Dorsolateral prefrontal cortex (tissue), 122 donors: ENCODE measurements at places on chromosomes 3 and 15.

GRCh38 chr15:74133694-74134386 lies 3.5 kb downstream of the ISLR2 start:
- no peak for DNase-seq

DNA sequence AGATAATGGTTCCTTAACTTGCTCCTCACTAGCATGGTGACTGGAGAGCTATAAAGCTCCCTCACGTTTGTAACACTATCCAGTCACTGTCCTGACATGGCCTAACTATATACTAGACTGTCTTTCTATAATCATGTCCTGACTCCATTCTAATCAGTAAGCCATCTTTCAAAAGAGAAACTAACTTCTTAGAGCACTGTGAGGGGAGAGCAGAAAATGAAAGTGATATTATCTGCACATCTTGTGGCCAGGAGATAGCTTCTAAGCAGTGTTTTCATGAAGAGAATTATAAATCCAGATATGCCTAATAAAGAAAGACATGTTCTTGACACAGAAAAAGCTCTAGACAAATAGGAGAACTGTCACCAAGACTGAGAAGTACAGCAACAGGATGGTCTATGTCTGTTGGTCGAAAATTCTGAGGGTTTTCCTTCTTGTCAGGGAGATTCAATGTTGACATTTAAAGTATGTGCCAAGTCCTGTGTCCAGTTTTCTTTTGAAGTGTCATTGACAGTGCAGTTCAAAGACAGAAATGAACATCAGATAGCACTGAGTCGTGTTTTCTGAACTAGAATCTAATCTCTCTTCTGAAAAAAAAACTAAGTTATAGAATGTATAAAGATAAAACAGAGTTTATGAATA lies 230.6 kb upstream of the PEX5L start:
- DNase-seq, result no peak

DNA sequence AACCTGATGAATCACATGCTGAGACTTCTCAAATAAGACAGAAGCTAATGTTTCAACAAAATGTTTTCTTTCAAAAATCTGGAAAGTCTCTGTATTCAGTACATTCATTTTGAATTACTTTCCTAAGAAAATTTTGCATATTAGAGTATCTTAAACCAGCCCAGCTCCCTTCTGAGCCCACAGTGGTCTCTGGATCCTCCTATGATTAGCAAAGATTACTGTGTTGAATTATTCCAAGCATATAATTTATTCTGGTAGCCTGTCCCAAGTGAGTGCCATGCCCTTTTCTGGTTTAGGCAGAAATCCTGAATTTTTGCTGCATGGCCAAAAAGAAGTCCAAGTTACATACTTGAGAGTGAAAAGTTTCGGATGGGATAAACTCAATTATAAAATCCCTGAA lies 279.0 kb downstream of the CTNNB1 start:
- no peak for DNase-seq

- no peak for DNase-seq
These were observed 44.0 kb downstream of the CHSY1 start for GRCh38 chr15:101207867-101208288.

DNA sequence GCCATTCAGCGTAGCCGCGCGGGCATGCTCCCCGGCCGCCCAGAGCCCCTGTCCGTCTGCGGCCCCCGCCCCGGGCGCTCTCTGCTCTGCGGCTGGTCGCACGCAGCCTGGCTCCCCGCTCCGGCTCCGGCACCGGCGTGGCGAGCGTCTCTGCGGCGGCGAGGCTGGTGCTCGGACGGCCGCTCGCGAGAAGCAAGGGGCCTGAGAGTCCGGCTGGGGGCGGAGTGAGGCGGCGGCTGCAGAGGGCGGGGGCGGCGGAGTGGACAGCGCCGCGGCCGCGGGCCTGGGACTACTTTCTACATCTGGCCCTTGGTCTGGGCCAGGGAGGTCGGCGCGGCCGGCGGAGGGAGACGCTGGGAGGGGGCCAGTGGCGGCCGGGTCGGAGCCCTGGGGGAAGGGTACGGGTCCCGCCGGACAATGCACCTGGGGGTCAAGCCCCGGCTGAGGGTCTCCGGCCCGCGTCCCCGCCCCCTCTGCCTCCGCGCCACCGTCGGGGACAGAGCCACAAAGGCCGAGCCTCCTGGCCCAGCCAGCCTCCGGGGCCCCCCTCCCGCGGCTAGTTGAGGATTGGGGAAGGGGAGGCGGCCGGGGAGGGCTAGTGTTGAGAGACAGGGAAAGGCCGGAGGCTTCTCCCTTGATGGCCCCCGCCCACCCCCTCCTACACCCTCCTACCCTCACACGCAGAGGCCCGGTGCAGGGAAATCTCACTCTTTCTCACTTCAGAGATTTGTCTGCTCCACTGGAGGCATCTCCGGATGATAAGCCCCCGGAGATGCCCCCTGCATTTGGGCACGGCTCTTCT lies at the start of gene PRTG:
PRTG (minus strand) TSS at position 226 of the 802 bp plus-strand sequence; CDS start at position 5, 221 bp downstream.
- no peak for DNase-seq

DNA sequence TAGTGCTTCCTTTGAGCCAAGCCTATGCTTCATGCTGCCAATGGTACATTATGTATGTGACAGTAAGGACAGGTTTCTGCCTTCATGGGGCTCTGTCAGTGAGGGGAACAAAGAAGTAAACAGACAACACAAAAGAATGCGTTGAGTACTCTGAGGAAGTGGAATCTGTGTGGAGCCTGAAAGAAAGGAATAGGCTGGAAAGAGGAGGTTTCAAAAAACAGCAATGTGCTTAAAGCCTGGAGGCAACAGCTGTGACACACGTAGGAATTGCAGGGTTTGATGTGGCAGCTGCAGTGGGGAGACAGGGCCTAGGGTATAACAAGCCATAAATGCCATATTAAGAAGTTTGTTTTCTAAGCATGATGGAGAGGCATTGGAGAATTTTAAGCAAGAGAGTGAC lies 316.7 kb downstream of the CLSTN2 start:
- DNase-seq, result no peak

DNA sequence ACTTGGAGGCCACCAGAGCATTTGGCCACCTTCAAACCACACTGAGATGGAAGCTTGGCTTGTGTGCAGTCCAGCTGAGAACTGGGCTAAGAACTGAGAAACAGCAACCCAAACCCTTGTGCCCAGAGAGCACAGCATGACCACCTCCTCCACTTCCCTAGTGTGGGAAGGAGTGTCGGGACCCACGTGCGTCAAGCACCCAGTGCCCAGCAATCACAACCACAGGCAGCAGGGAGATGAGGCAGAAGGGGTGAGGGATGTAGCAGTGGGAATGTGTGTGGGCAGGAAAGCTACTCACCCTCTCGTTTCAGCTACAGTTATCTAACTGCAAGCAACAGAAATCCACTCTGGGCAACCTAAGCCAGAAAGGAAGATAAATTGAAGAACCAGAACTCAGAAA lies 25.0 kb upstream of the RFTN1 start:
- no peak for DNase-seq

DNA sequence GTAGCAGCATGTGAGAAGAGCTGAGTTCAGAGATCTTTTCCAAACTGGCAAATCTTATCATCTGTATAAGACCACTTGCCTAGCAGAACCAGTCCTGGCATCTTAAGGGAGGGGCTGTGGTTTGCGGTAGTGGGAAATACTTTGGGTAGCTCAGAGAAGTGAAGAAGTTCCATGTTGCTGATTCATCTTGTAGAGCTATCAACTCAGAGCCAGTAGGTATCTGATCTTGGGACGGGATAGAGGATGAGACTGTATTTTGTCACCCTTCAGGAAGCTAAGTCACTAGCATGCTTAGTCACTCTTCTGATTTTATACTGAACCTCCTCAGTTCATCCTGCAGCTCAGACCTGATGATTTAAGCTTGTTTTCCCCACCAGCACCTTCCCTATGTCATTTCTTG lies 211.4 kb downstream of the NR1D2 start:
- DNase-seq, result no peak

DNA sequence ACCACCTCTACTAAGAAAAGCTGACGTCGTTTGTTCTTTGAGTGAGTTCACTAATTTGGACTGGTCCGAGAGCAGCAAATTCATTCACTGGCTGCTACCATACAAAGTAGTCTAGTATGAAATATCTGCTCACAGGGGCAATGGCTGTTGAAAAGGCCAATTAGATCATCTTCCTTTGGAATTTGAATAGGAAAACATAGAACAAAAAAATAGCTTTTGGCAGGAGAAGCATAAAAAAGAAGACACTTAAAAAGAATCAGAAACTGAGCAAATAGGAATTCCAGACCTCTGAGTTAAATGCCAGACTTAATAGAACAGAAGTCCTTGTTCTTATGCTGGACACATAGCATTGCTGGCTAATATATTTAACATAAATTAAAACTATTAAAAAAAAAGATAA lies 159.3 kb downstream of the IL1RAP start:
- no peak for DNase-seq

GRCh38 chr3:138474163-138474562 lies 39.7 kb downstream of the ESYT3 start:
- DNase-seq, result no peak

DNA sequence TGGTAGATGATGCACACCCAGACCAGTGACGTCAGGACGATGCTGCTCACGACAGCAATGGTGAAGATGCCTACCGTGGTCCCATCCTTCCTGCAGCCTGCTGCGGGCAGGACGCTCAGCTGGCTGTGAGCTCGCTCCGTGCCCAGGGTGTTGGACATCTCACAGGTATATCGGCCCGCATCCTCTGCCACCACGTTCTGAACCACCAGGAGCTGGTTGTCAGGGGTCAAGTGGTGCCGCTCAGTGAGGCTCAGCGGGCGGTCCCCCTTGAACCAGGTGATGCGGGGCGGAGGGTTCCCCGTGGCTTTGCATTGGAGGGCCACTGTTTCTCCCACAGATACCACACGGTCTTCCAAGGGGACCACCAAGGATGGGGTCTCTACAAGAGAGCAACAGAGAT lies 117.8 kb downstream of the LRIG1 start:
- no peak for DNase-seq

GRCh38 chr3:46549408-46549904 lies 16.6 kb downstream of the LRRC2 start:
- DNase-seq, result no peak

DNA sequence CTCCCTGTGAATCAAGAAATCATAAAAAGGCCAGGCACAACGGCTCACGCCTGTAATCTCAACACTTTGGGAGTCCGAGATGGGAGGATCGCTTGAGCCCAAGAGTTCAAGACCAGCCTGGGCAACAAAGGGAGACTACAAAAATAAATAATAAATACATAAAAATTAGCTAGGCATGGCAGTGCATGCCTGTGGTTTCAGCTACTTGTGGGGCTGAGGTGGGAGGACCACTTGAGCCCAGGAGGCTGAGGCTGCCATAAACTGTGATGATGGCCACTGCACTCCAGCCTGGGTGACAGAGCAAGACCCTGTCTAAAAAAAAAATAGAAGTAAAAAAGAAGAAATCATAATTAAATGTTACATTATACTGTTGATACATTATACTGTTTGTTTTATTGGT lies 28.0 kb upstream of the DCUN1D1 start:
- no peak for DNase-seq

DNA sequence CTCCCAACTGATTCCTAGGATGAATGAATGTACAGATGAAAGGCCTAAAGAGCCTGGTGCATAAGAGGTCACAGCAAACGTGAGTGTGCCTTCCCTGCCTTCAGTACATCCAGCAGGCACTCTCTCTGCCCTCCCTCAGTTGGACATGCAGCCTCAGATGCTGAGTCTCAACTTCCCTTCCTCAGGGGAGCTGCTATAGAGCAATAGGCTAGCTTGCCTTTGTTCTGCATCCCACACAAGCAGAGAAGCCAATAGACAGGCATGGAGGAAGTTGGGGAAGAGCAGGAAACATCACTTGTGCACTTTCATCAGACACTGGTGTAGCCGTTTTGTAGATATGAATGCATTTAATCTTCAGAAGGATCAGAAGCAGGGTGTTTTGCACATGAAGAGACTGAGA lies 147.5 kb upstream of the THBS1 start:
- DNase-seq, result no peak

- DNase-seq, result no peak
These were observed 377.1 kb upstream of the PROK2 start for GRCh38 chr3:72161881-72162595.

DNA sequence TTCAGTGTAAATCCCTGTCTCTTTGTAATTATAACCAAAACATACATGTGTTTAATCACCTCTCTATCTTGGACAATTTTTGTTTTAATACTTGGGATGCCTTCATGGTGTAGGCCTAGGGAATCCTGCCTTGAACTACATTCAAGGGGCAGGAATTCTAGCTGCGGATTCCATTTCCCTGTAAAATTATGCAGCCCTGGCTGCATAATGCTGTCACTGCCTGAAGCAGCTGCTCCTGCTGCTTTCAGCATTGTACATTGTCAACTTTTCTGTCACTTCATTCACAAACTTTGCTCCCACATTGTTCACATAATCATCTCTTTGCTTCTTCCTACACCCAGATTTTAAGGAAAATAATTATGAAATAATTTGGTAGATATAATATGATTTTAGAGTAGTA lies 638.7 kb downstream of the RBMS3 start:
- DNase-seq, result no peak

DNA sequence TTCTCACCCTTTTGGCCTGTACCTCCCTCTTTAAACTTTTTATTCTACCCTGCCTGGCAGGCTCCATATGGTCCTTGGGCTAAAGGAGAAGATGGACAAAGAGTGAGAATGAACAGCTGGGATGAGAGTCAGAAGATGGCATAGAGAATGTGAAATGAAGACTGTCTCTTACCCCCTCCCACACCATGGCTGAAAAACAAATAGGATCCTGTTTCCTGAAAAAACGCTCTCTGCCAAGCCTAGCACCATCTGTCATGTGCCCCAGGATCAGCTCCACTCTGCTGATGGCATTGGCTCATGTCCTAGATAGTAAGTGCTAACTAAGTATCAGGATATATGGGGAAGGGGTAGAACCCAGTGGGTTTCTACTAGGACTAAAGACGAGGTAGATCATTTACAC lies 238.6 kb downstream of the MEX3B start:
- DNase-seq, result no peak

- no peak for DNase-seq
These were observed 526.6 kb upstream of the ZNF717 start for GRCh38 chr3:76311941-76312340.

DNA sequence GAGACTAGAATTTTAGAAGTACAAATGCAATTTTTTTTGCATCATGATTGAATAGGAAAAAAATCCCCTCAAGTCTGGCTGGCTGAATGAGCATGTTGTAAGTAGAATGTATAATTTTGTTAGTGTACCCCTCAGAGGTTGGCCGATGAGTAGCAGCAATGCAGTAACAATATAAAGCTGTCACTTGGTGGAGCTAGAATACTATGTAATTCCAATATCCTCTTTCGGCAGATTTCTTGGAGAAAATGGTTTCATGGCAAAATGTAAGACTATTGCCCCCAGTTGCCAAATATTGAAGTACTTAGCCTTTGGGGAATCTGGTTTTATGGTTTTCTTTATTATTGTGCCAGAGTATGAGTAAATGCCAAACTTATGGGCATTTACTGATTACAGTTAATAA lies 39.8 kb upstream of the SGO1 start:
- DNase-seq, result no peak

- DNase-seq, result no peak
These were observed 246.3 kb downstream of the GOLGA6L6 start for GRCh38 chr15:20295238-20295811.

DNA sequence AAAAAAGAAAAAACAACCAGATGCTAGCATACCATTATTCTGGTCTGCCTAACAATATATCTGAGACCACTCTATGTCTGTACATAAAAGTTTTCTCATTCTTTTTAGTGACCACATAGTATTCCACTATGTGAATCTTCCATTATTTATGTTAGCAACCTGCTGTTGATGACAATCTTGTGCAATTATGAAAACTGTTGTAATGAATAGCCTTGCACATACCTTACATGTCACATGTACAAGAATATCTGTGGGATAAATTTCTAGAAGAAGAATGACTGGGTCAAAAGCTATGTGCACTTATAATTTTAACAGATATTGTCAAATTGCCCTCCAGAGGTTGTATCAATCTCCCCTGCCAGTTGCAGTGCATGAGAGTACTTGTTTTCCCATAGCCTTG lies 62.5 kb downstream of the ARHGAP31 start:
- DNase-seq, result no peak

GRCh38 chr3:134077649-134078161 lies 48.0 kb upstream of the SLCO2A1 start:
- DNase-seq, result no peak
